ENCODE measurements at places on chromosomes 6 and 20.

- no peak for DNase-seq
These were observed 37.4 kb upstream of the HCRTR2 start for GRCh38 chr6:55136916-55137315.

DNA sequence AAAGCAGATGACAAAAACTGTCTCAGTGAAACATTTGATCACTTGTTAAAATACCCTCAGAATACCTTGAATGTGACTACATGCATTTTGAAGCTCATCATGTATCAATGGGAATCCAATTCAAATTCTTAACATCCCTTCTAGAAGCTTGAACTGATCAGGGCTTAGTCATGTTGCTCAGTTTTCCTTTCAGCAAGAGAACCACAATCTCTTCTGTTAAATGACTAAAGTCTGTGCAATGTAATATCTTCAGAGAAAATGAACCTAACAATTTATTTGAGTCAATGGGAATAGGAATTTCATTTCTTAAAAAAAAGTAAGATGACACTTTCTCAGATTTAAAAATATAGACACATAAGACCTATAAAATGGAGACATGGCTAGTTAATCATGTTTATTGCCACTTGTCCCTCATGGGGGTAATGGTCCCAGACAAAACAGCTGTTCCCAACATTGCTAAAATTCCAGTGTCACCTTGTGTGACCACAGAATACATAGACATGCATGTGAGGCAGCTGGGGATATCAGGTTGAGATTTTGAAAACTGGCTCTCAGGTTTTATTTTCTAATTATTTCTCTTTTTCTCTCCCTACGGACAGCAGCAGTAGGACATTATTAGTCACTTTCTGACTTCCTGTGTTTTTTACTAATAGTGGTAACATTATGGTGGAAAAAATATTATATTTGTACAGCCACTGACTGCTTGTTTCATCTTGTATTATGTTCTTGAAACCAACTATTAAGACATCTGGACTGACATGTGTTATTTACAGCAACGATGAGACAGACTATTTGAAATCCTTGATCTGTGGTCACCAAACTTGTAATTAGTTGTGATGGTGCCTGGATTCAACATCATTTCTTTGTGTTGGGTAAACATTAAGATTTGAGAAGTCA is 192.5 kb downstream of the COL9A1 start:
- DNase-seq = no peak

DNA sequence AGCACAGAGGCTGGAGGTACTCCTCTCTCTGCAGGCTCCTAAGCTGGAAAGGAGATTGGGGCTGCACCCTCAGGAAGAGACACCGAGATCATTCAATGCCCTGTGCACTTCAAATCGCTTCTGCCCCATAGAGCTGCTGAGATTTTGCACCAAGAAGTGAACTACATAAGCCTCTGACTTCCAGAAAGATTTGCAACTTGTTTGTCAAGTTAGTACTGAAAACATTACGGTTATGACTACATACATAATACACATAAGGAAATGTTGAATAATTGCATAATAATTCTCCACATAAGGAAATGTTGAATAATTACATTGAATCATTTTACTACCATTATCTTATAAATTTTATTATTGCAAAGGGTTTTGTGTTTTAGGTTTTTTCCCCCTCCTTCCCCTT is 120.3 kb upstream of the SASH1 start:
- no peak for DNase-seq

- no peak for DNase-seq
These were observed 331.3 kb downstream of the BCKDHB start for GRCh38 chr6:80437801-80438200.

DNA sequence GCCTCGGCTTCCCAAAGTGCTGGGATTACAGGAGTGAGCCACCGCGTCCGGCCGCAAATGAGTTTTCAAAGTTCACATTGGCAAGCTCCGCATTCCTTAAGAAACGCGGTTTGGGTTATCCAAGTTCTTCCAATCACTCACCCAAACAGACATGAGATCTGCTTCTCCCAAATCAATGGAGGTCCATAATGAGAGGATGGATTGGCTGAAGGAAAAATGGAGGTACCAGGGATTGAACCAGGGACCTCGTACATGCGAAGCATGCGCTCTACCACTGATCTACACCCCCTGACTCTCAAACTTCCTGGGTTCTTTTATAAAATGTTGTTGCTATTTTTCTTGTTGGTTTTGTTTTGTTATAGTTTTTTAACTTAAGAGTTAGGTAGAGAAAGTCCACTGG is 170.0 kb downstream of the GPX5 start:
- DNase-seq = no peak

DNA sequence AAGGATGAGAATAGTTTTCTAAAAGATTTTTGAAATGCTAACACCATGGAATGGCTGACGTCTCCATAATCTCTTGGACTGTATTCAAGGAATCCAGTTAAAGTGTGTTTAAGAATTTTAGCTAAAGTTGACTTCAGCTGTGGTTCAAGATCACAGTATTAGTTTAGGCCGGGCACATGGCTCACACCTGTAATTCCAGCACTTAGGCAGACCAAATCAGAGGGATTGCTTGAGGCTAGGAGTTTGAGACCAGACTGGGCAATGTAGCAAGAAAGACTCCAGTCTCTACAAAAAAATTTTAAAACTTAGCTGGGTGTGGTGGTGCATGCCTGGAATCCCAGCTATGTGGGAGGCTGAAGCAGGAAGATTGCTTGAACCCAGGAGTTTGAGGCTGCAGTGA is 68.2 kb downstream of the RFPL4B start:
- no peak for DNase-seq

DNA sequence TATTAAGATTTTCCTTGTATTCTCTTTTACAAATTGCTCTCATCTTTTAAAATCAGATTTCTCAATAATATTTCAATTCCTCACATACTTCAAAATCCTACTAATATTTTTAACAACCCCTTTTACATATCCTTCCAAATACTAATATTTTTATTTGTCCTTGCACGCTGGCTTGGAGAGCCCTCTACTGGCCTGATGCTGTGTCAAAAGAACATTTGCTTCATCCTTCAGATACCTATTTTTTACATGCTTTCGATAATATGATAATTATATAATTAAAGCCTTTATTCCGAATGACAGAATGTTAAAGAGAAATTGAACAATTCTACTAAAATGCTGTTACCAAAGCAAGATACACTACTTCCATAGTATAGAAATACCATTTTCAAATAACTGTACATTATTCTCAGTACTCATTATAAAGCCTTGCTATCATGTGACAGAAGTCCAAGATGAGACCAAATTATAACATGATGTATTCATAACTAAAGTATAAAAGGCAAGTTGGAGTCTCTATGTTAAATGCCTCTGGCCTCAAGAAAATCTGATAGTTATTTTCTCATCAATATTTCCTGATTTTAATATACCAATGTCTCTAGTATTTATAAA is 39.0 kb upstream of the PLN start:
- no peak for DNase-seq

GRCh38 chr6:35911871-35912653 is 8.8 kb downstream of the SRPK1 start:
- no peak for DNase-seq

- no peak for DNase-seq
These were observed 75.2 kb upstream of the IYD start for GRCh38 chr6:150293423-150294173.

DNA sequence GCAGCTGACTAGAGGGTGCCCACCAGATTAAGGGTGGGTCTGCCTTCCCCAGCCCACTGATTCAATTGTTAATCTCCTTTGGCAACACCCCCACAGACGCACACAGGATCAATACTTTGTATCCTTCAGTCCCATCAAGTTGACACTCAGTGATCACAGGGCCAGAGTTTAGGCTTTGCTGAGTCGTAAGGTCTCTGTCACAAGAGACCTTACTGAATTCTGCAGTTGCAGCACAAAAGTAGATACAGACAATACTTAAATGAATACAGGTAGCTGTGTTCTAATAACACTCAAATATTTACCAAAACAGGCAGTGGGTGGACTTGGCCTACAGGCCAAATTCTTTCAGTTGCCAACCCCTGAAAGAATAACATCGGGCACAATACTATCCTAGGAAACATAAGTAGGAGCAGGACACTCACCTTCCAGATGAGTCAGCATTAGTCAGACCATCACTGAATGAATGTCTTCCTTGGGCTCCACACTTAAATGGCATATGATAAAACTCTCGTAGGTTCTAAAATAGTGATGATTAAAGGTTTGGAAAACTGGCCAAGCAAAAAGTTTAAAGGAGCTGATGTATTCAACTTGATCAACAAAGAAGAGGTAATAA is 190.0 kb downstream of the UBE3D start:
- no peak for DNase-seq

GRCh38 chr6:125379174-125379573 is 77.4 kb upstream of the HDDC2 start:
- no peak for DNase-seq

DNA sequence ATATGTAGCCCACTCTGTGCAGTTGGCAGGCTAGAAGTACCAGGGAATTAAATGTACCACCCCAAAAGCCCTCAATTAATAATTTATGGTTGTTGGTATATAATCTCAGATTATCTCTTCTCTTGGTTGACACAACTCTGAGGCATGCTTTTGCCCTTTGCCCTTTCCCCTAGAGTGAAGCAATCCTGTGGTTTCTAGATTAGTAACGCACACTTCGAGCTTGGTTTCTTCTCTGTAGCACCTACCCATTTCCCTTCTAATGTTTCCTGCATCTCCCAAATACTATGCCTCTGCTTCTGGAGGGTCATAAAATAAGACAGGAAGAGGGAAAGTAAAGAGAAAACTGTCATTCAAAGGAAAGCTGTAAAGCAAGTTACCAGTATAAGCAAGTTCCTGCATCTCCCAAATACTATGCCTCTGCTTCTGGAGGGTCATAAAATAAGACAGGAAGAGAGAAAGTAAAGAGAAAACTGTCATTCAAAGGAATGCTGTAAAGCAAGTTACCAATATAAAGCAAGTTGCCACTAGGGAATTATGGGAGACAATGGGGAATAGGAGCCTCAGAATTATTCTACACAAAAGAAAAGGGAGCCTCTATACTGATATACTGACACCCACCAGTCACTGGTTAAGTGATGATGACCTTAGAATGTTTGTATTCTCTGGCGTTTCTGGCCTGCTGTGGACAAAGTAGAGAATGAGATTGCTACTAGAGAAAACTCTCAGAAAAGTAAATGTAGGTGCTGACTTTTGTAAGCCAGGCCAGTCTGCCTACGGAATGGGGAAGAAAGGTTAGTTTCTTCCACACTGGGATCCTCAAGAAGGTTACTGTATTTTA is 862.6 kb upstream of the MAN1A1 start:
- DNase-seq = no peak

GRCh38 chr6:6752129-6752528 is 163.6 kb downstream of the LY86 start:
- no peak for DNase-seq

GRCh38 chr6:168355716-168356522 is 36.3 kb upstream of the DACT2 start:
- no peak for DNase-seq

DNA sequence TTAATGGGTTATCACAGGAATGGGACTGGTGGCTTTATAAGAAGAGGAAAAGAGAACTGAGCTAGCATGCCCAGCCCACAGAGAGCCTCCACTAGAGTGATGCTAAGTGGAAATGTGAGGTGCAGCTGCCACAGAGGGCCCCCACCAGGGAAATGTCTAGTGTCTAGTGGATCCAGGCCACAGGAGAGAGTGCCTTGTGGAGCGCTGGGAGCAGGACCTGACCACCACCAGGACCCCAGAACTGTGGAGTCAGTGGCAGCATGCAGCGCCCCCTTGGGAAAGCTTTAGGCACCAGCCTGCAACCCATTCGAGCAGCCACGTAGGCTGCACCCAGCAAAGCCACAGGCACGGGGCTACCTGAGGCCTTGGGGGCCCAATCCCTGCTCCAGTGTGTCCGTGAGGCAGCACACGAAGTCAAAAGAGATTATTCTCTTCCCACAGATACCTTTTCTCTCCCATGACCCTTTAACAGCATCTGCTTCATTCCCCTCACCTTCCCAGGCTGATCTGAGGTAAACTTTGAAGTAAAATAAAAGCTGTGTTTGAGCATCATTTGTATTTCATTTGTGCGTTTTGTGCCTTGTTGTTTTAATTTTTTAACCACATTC is 4.4 kb downstream of the HLA-E start:
- DNase-seq = no peak

DNA sequence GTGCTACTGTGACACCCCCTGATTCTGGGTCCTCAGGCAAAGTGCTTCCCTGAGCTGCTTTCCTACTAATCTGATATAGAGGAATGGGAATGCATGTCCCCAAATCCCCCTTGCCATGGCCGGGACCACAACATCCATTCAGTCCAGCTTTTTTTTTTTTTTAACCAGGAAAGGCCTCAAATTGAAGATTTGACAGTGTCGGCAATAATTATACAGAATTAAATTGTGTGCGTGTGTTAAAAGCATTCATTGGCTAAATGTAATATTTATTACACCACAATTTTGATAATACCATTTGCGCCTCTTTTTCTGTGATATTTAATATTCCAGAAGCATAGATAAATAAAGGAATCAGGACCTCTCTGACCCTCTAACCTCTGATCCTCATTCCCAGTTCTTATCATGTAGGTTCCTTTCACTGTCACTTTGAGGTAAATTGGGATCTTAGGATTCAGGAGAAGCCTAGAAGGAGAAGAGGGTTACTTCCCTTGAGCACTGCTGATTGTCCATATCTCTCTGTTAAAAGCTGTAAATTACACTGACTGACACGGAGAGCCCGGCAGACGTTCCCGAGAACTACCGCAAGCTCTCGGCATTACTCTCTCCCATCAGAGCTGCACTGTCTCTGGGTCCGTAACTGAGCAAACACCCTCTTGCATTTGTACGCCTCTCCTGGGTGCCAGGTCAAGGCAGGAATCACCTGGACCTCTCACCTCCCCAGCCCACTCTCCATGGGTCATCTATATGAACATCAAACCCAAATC is 29.4 kb upstream of the MAFB start:
- no peak for DNase-seq

- DNase-seq = no peak
These were observed at the start of gene OR2B2 for GRCh38 chr6:27911956-27912446. OR2B2 (minus strand) TSS chr6:27912396; CDS start chr6:27912319, 77 bp downstream.

DNA sequence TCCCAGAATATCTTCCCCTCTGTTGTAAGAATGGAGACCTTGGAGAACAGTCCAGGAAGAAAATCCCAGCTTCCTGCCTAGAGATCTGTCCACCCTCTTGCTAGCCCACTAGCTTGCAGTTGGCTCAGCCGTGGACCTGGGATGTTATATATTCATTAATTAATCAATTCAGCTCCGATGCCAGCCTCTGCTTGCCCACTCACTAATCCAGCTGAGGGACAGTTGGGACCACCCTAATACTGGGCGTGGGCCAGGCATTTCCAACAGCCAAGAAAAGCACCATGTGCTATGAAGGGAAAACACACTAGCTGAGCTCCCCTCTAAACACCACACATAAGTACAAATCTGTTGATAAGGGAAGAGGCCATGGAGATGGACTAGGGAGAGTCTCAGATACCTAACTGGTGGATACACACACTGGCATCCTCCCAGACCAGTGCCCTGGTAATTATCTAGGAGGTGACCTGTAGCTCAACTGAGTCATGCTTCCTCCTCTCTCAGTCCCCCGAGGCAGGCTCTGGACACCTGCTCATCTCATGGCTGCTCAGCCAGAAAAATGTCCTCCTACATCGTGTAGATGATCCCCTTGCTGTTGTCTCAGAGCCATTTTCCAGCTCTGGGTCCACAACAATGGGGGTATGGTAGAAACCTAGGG is 78.9 kb downstream of the ANKRD60 start:
- DNase-seq = no peak

All from stimulated activated CD8-positive, alpha-beta memory T cell treated with anti-CD3 and anti-CD28 coated beads, Interleukin-15, amount 100 ng/mL, for 4 hours (primary cell).